ENCODE measurements at places on chromosomes 13 and 19. TPM values are rescaled to one million over a fixed set of nuclear protein-coding genes. Genes with fewer than 3 reads are reported as not detected.
A peak's percentile ranks its signal among the peaks of the same experiment; 100 is the strongest.

Gene RABAC1
- 42.3 TPM for polyA plus RNA-seq

Gene OVOL3
- polyA plus RNA-seq = not detected

Gene ACTN4
- 641 TPM for polyA plus RNA-seq

Gene MYO1F
- polyA plus RNA-seq = 2.4 TPM

Gene MBD3L5
- not detected for polyA plus RNA-seq

Gene FXYD3
- polyA plus RNA-seq = 15.4 TPM

Gene PCSK4
- polyA plus RNA-seq = 3.3 TPM

Gene PSG5
- polyA plus RNA-seq = 0.67 TPM

GRCh38 chr13:26664876-26665275 lies 95.7 kb downstream of the GPR12 start:
- no peak for DNase-seq

GRCh38 chr13:113533161-113533840 lies 42.8 kb upstream of the DCUN1D2 start:
- no peak for DNase-seq

DNA sequence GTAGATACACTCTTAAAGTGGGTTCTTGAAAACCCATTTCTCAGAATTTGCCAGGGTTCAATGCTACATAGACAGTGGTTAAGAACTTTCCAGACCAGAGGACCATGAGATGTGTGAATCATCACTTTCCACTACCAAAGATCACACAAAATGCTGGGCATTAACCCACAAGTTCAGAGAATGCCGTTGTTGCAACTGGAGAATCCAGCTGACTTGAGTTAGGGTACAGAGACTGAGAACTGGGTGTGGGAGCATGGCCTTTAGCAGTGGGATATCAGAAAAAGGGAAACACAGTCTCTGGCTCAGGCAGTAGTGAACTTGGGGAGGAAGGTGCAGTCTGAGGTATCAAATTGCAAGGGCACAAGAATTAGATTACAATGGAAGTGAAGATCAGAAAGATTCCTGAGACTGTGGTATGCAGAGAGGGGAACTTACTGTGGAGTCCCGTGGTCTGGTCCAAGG lies 51.5 kb upstream of the WDFY2 start:
- DNase-seq = no peak

DNA sequence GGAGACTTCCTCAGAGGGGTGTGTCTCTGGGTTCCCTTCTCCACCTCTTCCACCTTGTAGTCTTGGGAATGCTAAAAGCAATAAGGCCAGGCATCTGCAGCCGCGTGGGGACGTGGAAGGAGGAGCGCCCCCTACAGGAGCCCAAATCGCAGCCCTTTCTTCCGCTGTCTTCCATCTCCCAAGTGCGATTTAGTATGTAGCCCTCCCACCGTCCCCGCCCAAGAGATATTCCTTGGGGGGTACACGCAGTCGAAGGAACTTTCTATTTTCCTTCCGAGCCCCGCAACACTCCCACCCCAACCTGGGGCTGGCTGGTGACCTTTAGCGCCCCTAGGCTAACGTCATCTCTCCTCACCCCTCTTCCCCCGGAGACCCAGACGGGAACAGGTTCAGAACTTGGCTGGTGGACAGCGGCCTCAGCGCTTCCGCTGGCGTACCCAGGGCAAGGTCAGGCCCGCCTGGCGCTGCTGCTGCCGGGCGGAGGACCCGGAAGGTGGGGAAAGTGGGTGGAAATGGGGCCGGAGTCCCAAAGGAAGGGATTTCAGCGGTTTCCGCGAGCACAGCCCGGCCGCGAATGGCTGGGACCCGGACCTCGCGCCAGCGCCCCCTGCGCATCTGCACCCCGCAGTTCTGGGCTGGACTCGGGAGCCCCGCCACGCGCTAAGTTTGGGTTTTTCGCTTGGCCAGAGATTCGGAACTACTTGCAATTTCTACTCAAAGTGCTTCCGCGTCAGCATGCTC lies 2.1 kb upstream of the PCDH8 start:
- DNase-seq = peak; percentile 61

- no peak for DNase-seq
These were observed 26.7 kb downstream of the FLT1 start for GRCh38 chr13:28468023-28468915.

DNA sequence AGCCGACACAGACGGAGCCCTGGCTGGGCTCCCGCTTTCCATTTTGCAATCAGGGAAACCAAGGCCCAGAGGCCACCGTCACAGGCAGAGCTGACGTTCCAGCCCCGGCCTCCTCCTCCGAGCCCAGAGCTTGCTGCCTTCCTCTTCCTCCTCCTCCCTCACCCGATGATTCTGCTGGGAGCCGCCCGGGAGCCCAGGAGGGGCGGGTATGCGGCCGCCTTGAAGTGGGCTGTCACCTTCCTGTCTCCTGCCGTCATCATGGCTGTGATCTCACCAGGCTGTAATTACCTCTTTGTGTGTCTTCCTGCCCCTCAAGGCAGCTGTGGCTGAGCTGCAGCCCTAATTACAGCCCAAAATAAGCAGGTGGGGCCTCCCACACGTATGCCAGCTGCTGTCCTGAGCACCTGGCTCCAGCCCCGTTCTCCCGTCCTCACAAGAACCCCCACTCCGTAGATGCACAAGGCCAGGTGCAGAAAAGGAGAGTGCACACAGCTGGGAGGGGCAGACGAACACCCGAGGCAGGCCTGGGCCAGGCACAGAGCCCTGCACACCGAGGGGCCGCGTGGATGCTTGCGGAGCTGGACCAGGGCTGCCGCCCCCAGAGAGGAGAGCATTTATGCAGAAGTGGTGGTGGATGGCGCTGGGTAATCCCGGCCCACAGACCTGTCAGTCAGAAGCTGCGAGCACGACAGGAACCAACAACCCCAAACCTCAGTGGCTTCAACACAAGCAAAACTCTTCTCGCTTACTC lies 4.0 kb downstream of the TPGS1 start:
- no peak for DNase-seq

GRCh38 chr13:35917942-35918645 lies 213.1 kb downstream of the DCLK1 start:
- no peak for DNase-seq

DNA sequence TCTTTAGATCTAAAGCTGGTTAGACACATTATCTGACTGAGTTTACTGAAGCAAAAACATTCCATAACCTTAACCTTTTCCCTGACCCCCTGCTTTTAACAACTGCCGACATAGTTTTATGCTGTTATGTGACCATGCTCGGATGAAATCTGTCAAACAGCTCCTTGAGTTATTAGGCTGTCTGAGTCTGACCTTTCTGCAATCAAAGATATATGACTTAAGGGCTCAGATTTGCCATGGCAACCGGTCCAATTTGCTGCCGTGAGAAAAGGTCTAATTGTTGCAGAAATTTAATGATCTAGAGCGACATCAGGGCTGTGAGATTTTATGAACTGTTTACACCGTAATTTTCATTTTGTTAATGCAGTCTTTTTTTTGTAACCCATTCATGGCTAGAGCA lies 61.8 kb downstream of the URI1 start:
- DNase-seq = peak; percentile 12

- no peak for DNase-seq
These were observed 19.0 kb downstream of the OLFM2 start for GRCh38 chr19:9917321-9917720.

- no peak for DNase-seq
These were observed 24.5 kb downstream of the TMED1 start for GRCh38 chr19:10811391-10812111.
